Fibroblast of skin of left quadriceps (primary cell): ENCODE measurements at places on chromosomes 3 and 15.

GRCh38 chr15:68614286-68615035 is 35.7 kb downstream of the CORO2B start:
- DNase-seq: no peak

GRCh38 chr15:63236272-63236671 is 41.1 kb upstream of the APH1B start:
- DNase-seq: peak; percentile 83

DNA sequence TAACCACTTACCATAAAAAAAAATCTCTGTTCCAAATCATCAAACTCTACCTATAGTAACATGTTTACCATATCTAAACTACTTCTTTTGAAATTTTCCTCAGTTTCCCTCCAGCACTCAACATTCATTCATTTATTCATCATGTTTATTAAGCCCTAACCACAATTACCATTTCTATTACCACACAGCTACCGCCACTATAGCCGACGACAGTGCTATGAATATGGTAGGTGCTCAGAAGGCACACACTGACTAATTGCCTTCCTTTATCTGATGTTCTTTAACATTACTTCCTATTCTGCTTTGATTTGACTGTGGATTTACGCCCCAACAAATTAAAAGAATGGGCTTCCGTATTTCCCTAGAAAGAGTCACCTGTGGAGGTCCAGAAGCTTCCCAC is 43.9 kb downstream of the GUCA1C start:
- no peak for DNase-seq

- DNase-seq: no peak
Measured at GRCh38 chr3:65642883-65643282, 395.8 kb downstream of the MAGI1 start.

- no peak for DNase-seq
Measured at GRCh38 chr15:74787251-74788041, 5.6 kb downstream of the CSK start.

- no peak for DNase-seq
Measured at GRCh38 chr3:157662171-157662570, 159.0 kb upstream of the VEPH1 start.

- DNase-seq: no peak
Measured at GRCh38 chr15:67955252-67955651, 98.9 kb upstream of the PIAS1 start.

DNA sequence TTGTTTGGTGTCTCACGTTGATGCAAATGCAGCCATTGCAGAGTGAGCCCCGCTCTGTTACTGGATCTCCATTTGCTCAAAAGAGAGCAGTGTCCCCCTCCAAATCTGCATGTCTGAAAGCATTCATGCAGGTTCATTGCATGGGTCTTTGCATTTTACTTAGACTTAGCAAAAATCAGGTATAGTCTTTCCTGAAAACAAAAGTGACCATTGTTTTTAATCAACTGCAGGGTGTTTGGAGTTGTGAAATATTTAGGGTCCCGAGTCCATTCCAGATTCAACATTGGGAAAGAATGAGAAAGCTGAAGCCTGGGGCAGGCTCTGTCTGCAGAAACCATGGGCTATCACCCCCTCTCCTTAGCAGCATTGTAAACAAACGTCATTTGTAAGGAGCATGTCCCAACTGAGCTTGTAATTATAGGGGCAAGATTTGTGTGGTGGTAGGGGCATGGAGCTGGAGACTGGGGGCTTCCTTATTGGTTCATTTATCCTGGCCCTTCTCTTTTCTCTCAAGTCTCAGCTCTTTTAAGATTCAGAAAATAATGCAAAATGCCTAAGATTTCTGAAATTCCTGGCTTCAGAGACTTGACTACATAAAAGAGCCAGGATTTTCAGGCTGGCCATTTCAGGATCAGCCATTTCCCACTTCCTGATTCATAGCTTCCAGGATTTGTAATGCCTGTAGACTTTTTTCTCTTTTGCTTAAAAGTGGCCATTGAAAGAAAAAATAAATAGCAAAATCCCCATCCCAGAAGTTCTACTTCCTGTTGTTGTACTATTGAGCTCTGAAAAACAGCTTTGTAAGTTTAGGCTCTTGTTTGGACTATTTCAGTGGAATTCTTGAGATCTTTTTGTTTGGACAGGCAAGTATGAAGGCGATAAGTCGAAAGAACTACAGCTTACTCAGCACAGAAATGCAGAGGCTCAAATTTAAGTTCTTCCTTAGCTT is 23.0 kb downstream of the IGF1R start:
- peak; percentile 40 for DNase-seq

DNA sequence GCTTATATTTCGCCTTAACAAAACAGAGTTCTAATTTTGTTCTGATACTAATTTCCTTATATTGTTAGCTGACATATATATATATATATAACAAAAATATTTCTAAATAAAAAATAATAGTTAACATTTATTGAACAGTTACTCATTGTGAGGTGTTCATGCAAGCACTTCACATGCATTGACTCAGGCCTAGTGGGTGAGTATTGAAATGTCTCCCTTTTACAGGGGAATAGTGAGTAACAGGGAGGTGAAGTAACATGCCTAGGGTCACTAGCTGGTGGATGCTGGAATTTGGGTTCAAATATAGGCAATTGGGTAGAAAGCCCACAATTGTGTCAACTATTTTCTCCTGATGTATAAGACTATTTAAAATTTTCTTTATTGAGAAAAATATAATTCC is 102.6 kb upstream of the ZPLD1 start:
- no peak for DNase-seq

GRCh38 chr15:71612397-71612722 is 198.0 kb upstream of the NR2E3 start:
- DNase-seq: no peak

DNA sequence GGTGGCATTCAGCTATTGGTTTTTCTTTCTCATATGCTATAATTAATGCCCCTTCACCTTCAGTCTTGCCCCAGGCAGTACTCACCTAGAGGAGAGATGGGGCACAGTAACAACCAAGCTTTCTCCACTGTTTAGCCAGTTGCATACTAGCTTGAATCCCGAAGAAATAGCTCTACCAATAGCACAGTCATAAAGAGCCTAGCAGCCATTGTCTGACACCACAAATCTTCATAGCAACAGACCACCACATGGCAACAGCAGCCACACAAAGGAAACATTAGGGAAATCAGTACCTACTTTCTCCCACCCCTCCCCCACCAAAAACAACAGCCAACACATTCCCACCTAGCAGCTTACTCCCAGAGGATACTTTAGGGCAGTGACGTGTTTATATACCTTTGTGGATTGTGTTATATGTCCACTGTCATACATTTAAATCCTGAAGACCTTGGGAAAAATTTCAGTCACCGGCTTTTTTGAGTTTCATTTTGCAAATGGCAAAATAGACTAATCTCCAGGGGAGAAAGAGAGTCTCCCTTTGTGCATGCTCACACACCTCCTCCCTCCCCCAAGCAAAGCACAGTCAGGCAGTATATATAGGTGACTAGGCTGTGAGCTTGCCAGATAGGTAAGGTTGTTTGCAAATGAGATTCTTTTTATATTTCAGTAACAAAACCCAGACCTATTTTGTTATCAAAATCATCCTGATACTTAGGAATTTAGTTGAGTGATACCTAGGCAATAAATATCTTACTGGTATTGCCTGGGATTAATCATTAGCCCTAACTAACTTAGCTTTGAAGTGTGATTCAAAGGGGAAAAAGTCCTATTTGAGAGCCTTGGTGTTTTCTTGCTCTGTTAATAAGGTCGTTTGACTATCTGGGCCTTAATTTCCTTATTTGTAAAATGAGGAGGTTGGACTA is 140.6 kb downstream of the RBPMS2 start:
- DNase-seq: no peak

GRCh38 chr3:23619705-23620637 is 185.8 kb upstream of the UBE2E1 start:
- no peak for DNase-seq

GRCh38 chr15:76168237-76168984 is 108.6 kb downstream of the TMEM266 start:
- DNase-seq: no peak

DNA sequence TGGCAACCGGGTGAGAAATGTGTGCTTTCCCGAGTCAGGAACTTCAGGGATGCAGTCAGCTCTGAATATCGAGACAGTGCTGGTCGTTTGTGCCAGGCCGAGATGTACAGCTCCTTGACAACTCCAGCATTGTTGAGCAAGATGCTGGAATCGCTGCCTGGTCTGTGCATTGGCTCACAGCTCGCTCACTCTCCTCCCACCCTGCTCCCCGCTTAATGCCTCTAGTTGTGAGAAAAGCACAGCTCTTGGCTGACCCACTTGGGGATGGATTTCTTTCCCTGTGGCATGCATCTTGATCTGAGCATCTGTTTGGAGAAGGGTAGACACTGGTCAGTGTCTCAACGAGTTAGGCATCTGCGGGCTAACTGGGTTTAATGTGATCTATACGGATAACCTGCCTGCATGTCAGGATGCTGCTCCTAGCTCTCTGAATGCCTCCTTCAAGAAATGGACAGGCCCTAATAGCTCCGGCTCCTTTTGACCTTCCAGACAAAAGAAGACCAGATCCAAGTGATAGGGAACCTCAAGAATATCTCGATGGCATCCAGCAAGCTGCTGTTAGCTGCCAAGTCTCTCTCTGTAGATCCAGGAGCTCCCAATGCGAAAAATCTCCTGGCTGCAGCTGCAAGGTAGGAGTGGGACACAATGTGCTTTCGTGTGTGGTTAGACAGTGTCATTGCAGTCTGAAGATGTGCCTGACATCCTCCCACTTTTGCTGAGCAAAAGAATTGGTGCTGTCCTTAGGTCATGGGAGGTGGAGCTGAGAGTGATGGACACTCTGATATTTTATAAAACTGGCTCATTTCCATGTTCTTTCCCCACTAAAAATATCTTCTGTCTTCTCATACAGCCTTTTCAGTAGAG is 302.2 kb upstream of the TPM1 start:
- no peak for DNase-seq

- no peak for DNase-seq
Measured at GRCh38 chr3:74643636-74644035, 29.2 kb upstream of the CNTN3 start.

DNA sequence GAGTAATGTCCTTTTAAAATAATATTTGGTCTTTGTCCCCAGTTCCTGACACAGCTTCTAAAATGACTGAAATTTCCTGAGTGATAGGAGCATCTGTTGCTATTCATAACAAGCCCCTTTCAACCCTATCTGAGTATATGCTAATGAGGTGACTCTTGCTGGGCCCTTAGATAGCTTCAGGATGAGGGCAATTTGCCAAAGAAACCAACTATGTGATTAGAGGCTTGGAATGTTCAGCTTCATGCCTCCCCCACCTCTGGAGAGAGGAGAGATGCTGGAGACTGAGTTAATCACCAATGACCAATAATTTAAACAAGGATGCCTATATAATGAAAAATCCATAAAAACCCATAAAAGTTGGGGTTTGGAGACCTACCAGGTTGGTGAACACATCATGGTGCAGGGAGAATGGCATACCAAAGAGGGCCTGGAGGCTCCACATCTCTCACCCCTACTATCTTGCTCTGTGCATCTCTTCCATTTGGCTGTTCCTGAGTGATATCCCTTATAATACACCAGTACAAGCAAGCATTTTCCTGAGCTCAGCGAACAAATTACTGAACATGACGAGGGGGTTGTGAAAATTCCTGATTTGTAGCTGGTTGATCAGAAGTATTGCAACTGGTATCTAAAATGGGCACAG is 189.2 kb downstream of the ECT2 start:
- peak; percentile 29 for DNase-seq

DNA sequence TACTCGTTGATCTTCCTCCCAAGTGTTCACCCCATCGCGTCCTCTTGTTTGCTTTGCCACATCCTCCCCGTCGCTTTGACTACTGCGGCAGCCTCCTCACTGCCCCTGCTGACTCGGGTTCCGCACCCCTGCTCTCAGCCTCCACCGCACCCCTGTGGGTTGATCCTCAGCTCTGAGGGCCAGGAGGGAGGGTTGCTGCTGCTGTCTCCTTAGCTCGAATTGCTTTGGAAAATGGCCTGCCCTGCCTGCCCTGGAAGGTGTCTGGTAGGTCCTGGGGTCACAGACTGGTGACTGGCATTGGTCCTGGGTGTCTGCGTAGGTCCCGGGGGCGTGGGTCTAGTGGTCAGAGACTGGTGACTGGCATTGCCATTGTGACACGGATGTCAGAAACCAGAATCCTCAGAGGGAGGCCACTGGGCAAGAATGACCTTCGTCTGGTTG is 9.4 kb downstream of the MUC4 start:
- DNase-seq: no peak

- DNase-seq: no peak
Measured at GRCh38 chr3:117054556-117054955, 345.0 kb downstream of the TUSC7 start.

DNA sequence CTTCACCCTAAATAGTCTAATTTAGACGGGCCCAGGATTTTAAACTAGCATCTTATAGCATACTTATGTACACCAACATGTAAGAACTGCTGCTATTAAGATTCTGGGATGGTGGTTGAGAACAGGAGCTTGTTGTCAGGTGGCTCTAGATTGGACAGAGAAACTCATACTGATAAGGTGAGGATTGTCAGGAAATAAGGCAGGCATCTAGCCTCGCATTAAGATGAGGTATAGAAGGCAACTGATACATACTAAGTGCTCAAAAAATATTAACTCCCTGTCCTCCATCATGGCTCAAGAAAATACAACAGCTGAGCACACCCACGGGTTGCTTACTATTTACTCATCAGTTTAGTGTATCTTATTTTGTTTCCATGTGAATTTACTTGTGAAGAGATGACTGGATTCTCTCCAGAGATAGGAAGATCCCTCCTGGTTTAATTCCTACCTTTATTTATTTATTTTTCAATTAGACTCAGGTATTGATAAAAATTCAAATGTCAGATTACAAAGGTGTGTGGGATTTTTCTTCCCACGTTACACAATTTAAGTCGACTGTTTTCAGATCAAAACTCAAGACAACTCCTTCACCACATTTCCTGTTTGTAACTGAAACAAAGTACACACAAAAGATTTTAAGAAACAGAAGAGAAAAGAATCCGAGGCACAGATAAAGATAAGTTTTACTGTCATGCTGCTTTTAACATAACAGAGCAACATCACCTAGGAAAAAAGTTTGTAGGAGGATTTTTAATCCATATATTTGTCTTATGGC is at the start of gene TRAT1:
TSS of gene TRAT1 (plus strand) at position 664 of the 775 bp plus-strand sequence. CDS start 142 bp downstream, outside the sequence.
- DNase-seq: no peak

DNA sequence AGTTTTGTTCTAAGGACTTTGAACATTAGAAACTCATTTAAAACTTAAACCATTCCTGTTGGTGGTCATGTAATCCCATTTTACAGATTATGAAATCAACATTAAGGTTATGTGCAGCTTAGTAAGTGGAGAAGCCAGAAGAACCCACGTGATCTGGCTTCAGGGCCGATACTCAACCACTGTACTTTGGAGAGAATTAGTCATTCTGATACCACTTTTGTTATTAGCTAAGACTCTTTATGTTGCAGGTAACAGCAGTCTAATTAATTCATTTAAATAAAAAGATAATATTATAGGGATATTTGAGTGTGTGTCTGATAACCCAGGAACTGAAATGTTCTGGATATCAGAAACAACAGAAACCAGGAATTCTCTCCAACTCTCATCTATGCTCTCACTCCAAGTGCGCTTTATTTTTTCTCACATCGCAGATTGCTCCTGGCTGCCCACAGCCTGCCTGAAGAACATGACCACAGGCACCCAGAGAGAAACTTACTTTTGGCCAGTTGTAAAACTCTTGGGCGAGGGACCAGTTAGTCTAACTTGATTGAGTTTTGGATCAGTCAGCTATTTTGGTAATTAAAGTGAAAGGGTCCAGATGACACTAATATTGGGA is 25.2 kb downstream of the UBE2E1 start:
- no peak for DNase-seq

GRCh38 chr3:135740211-135740610 is 225.3 kb upstream of the PPP2R3A start:
- DNase-seq: no peak

GRCh38 chr3:72004749-72005292 is 219.9 kb upstream of the PROK2 start:
- no peak for DNase-seq
